ENCODE measurements at places on chromosomes 7 and 10. TPM values are rescaled to one million over a fixed set of nuclear protein-coding genes. Genes with fewer than 3 reads are reported as not detected.

The STX1A gene
- 25.9 TPM for polyA plus RNA-seq

- H3K36me3 ChIP-seq, result no peaks in the 10 kb centered on the region
- H3K27ac ChIP-seq, result no peak overlapping the region
- peaks cover 4% of the 10 kb centered on the region for H3K27me3 ChIP-seq
Measured at GRCh38 chr10:130127364-130128061, 8.7 kb upstream of the GLRX3 start.

- H3K4me1 ChIP-seq, result peaks cover 22% of the 10 kb centered on the region
- H3K36me3 ChIP-seq, result no peaks in the 10 kb centered on the region
- H3K27me3 ChIP-seq, result no peaks in the 10 kb centered on the region
- H3K27ac ChIP-seq, result no peak overlapping the region
Measured at GRCh38 chr10:72261784-72262404, 11.8 kb upstream of the DDIT4 start.

GRCh38 chr7:80439894-80440821, 71.7 kb downstream of the GNAT3 start:
- no peak for DNase-seq
- no peak overlapping the region for H3K4me3 ChIP-seq
- no peaks in the 10 kb centered on the region for H3K27me3 ChIP-seq
- no peaks in the 10 kb centered on the region for H3K36me3 ChIP-seq
- H3K27ac ChIP-seq, result no peak overlapping the region
- no peaks in the 10 kb centered on the region for H3K4me1 ChIP-seq

DNA sequence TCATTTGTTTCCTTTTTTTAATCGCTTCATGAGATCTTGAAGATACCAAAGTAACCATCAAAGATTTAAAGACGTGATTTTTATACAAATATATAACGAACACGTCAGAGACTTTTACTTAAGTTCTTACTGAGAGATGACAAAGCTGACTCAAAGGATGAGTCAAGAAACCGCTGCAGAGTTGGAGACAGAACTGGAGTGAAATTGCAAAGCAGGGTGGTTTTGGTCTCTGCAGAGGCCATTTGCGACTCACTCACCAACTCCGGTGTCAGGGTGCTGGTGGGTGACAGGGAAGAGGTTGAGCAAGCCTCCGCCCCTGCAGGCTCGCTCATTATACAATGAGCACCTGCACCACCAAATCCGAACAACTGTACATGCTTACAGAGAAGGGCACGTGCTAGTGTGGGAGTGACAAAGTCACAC, 75.2 kb downstream of the DNAJB6 start:
- no peaks in the 10 kb centered on the region for H3K27me3 ChIP-seq
- peaks cover 5% of the 10 kb centered on the region for H3K4me1 ChIP-seq
- no peak overlapping the region for H3K27ac ChIP-seq
- no peak for DNase-seq
- H3K4me3 ChIP-seq, result no peak overlapping the region

- no peaks in the 10 kb centered on the region for H3K36me3 ChIP-seq
- no peak overlapping the region for H3K27ac ChIP-seq
- no peak overlapping the region for H3K4me3 ChIP-seq
- DNase-seq, result no peak
- no peaks in the 10 kb centered on the region for H3K4me1 ChIP-seq
Measured at GRCh38 chr10:57333880-57334279, 933.8 kb downstream of the IPMK start.

DNA sequence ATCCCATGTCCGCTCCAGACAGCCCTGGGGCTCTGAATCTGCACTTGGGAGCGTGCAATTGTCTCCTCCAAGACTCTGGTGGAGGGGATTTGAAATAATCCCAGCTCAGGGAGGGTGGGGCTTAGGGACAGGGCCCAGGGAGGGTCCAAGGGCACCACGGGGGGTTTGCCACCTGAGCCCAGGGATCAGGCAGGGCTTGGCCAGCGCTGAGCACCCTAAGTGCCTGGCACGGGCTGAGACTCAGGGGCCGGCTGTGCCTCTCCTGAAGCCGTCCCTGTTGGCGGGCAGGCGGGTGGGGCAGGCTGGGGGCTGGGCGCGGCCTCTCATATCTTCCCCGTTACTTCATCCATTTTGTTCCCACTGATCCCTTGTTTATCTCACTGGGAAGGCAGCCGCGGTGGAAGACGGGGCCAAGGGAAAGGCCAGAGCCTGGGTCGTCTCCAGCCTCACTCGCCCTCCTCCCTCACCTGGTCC, 41.8 kb upstream of the ELN start:
- H3K27ac ChIP-seq, result no peak overlapping the region
- no peak for DNase-seq
- H3K27me3 ChIP-seq, result no peaks in the 10 kb centered on the region
- H3K4me1 ChIP-seq, result no peaks in the 10 kb centered on the region
- H3K36me3 ChIP-seq, result no peaks in the 10 kb centered on the region

DNA sequence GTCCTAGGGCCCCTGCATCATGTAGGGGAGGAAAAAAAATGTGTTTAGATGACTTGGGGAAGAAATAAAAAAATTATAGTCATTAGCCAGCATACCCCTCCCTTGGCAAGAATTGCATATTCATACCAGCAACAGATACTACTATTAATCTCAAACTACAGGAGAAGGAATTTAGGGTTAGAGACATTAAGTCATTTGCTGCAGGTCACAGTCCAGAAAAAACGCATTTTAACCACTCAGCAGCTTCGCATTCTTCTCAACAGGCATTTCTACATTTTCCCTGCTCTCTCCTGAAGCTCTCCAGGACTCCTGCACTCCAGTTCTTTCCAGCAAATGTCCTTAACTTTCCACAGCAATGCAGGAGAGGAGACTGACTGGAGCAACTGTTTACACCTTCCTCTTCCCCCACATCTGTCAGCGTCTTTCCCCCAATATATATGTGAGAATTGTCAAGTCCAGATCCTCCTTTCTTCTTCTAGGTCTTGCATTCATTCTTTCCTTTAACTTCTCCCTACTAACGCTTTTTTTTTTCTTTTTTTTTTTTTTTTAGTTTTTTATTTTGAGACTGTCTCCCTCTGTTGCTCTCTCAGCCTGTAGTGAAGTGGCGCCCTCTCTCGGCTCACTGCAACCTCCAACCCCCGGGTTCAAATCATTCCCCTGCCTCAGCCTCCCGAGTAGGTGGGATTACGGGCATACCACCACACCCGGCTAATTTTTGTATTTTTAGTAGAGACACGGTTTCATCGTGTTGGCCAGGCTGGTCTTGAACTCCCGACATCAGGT, 35.6 kb downstream of the PRPS1L1 start:
- H3K27me3 ChIP-seq, result no peaks in the 10 kb centered on the region
- H3K4me1 ChIP-seq, result no peaks in the 10 kb centered on the region
- no peak for DNase-seq
- H3K27ac ChIP-seq, result no peak overlapping the region

DNA sequence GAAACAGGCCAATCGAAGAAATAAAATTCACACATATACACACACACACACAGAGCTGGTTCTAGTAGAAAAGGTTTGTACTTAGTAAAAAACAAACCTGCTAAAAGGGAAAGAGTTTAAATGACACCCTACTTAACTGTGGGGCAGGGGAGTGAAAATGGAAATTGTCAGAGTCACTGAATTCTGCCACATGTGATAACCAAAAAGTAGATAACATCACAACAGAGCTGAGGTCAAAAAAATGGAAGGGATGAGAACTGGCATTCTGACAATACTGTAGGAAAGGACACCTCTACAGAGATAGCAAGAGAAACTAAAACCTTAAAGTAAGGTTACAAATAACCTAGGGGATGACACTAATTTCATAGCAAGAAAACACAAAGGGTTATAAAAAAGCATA, 74.6 kb downstream of the CACUL1 start:
- no peaks in the 10 kb centered on the region for H3K4me1 ChIP-seq
- H3K27ac ChIP-seq, result no peak overlapping the region
- H3K4me3 ChIP-seq, result no peak overlapping the region
- DNase-seq, result no peak

DNA sequence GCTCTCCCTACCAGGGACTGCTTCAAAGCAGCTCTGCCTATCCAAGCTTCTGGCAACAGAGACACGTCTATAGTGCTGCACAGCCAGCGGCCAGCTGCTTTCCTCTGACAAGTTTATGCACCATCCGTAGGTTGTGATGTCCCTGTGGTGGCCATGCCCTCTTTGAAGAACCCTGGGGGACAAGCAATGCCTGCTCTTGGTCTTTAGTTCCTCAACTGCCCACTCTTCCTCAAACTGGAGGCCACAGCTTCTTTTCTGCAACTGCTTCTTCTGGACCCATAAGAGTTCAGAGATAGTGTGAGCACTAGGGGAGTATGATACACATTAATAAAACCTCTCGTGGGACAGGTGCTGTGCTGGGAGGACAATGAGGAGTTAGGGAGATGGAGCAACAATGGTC, 164.9 kb downstream of the ELMO1 start:
- H3K4me1 ChIP-seq, result peaks cover 2% of the 10 kb centered on the region
- no peak overlapping the region for H3K4me3 ChIP-seq
- DNase-seq, result no peak
- no peaks in the 10 kb centered on the region for H3K27me3 ChIP-seq
- H3K27ac ChIP-seq, result no peak overlapping the region

DNA sequence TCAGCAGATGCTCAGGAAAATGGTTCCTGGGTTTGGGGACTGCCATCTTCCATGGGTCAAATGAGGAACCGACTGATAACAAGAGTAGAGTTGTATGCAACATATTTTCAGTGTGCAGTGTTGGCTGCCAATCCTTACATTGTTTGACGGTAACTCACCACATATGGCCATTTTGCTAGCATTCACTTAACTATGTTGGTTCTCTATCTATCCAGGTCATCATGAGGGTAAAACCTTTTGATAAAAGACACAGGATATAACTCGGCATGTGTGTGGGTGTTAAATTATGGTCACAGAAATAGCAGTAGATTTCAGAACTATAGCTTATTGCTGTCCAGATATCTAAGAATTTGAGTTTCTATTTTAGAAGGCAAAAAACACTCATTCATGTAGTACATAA, 140.7 kb upstream of the AOAH start:
- no peak overlapping the region for H3K27ac ChIP-seq
- DNase-seq, result no peak
- 0 out of 2 replicates have a peak, but pooled peaks cover 7% of the 10 kb centered on the region for H3K4me1 ChIP-seq
- no peaks in the 10 kb centered on the region for H3K27me3 ChIP-seq
